ENCODE measurements at places on chromosomes 6 and 20. TPM values are rescaled to one million over a fixed set of nuclear protein-coding genes. Genes with fewer than 3 reads are reported as not detected.

DNA sequence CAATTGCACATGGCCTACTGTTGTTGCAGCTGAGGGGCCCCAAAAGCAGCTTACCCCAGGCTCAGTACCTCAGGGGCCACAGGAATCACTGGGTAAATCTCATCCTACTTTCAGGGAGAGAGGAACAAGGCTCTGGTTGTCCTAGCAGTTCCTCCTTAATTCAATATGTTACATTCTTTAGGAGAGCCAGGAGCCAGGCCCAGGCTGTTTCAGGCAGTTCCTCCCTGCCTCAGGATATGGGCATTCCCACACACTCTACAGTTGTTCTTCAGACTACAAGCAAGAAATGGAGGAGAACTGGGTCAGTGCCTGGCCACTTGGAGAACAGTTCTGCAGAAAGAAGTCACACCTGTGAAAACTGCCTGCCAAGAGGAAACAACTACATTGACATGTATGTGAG, 9.6 kb upstream of the BTN3A2 start:
- no peak overlapping the region for H3K27ac ChIP-seq
- H3K4me3 ChIP-seq: no peak overlapping the region
- no peak for DNase-seq
- no peaks in the 10 kb centered on the region for H3K27me3 ChIP-seq
- H3K36me3 ChIP-seq: no peaks in the 10 kb centered on the region
- H3K4me1 ChIP-seq: peaks cover 17% of the 10 kb centered on the region

- H3K36me3 ChIP-seq: peaks cover 3% of the 10 kb centered on the region
- DNase-seq: no peak
- peaks cover 9% of the 10 kb centered on the region for H3K4me1 ChIP-seq
- H3K27ac ChIP-seq: no peak overlapping the region
- H3K27me3 ChIP-seq: peaks cover 61% of the 10 kb centered on the region
These were observed 16.2 kb downstream of the FOXC1 start for GRCh38 chr6:1625794-1626435.

DNA sequence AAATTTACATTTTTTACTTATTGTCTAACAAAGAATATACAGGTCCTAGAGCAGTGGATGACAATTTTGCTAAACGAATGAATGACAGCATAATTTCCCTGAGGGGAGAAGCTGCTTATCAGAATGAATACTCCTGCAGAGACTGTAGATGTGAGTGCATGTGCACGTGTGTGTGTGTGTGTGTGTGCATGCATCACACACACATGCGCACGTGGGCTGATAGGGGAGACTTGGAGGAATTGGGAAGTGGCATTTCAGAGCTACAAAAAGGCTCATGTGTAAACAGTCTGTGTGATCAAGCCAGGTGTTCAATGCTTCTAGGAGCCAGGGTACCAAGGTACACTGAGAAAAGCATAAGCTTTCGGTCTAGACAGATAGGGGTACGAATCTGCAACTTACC, 93.5 kb upstream of the SASH1 start:
- H3K36me3 ChIP-seq: no peaks in the 10 kb centered on the region
- no peak overlapping the region for H3K27ac ChIP-seq
- H3K27me3 ChIP-seq: peaks cover 27% of the 10 kb centered on the region
- no peak overlapping the region for H3K4me3 ChIP-seq
- H3K4me1 ChIP-seq: no peaks in the 10 kb centered on the region
- no peak for DNase-seq

- no peak overlapping the region for H3K27ac ChIP-seq
- no peaks in the 10 kb centered on the region for H3K27me3 ChIP-seq
- DNase-seq: no peak
- H3K4me3 ChIP-seq: no peak overlapping the region
- no peaks in the 10 kb centered on the region for H3K4me1 ChIP-seq
- H3K36me3 ChIP-seq: no peaks in the 10 kb centered on the region
These were observed 23.9 kb upstream of the TINAG start for GRCh38 chr6:54284161-54284860.

DNA sequence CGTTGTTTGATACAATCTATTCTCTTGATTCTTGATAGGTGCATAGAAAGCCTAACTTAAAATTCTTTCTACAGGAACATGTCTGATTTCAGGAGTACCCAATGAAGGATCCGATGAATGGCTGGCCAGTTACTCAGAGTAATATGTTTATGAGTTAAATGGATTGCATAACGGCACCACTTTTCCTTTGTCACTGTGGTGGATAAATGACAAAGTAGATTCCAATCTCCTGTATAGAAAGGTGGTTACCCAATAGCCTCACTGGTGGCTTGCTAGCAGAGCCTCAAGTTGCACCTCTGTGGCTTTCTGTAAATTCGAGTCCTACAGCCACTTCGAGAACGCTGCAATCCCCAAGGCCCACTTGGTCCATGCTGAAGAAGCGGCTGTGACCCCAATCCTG, 28.4 kb downstream of the LHFPL5 start:
- no peaks in the 10 kb centered on the region for H3K4me1 ChIP-seq
- H3K4me3 ChIP-seq: no peak overlapping the region
- no peak for DNase-seq
- no peaks in the 10 kb centered on the region for H3K27me3 ChIP-seq
- H3K36me3 ChIP-seq: peaks cover 27% of the 10 kb centered on the region

DNA sequence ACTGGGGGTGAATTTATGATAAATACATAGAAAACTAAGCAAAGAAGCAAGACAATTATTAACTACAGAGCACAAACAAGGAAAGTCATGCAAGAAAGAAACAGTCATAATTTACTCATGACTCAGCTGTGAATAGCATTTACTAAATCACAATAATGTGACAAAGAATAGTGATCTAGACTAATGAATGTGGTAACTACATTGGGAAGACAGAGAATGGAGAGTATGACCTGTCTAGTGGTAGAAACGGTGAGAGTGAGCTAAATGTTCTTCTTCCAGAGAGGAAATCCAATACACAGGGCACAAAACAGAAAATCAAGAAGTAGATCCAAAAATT, 153.5 kb upstream of the DST start:
- peaks cover 4% of the 10 kb centered on the region for H3K27me3 ChIP-seq
- no peaks in the 10 kb centered on the region for H3K4me1 ChIP-seq
- no peak overlapping the region for H3K4me3 ChIP-seq

- DNase-seq: no peak
- H3K36me3 ChIP-seq: no peaks in the 10 kb centered on the region
These were observed 34.1 kb upstream of the LAMA4 start for GRCh38 chr6:112288475-112288874.

DNA sequence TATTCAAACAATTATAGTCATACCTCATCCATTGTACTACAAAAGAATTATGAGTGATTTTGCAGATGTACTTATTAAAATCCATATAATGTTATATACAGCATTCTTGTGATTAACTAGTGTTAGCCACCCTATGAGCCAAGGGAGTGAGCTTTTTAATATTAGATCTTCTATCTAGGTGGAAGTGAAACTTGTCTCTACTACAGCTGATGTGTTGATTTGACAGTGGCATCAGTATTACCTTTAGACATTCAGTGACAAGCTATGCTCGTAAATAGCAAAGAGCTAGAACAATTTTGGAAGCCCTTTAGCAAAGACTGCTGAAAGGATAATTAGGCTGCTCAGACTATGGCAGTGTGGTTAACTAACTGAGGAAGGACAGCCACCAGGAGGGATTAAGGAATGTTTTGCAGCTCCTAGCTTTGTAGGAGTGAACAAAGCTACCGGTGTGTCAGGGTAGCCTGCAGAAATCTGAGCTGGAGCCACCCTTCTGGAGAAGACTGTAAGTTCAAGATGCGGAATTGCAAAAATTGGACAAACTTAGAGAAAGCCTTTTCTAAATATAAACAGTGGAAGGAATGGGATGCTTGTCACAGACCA, 73.7 kb downstream of the AFG1L start:
- H3K36me3 ChIP-seq: no peaks in the 10 kb centered on the region
- H3K27ac ChIP-seq: no peak overlapping the region
- H3K27me3 ChIP-seq: no peaks in the 10 kb centered on the region
- no peak overlapping the region for H3K4me3 ChIP-seq
- peaks cover 1% of the 10 kb centered on the region for H3K4me1 ChIP-seq

DNA sequence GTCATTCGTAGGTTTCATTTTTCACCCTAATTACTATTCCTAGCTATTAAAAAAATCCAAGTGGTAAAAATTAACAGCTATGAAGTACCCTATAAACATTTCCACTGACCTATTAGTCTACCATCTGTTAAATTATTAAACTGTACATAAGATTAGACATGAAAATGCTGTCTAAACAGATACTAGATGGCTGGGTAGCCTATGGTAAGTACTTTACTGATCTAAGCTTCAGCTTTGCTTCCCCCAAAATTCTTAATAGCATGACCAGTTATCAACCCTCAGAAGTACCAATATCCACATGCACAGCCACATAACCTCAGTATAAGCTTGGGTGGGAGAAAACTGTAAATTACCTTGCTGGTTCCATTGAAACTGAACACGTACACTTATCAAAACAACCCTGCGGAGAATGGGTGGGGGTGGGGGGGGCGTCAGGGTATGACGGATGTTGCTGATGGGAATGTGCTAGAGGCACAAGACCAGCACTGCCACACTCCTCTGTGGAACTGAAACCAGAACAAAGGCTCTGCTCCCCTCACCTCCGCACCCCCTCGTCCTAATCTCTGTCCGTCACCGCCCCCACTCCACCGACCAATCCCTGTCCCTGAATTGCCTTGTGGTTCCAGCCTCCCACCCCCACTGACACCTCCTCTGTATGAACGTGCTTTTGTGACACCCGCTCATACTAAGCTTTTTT, 45.3 kb downstream of the B4GALT5 start:
- peak overlapping the region; percentile 89 for H3K27ac ChIP-seq
- H3K27me3 ChIP-seq: no peaks in the 10 kb centered on the region
- peak overlapping the region; percentile 7 for H3K4me3 ChIP-seq
- DNase-seq: peak; percentile 34

GRCh38 chr6:23559587-23560343, 566.2 kb upstream of the NRSN1 start:
- H3K27ac ChIP-seq: no peak overlapping the region
- no peaks in the 10 kb centered on the region for H3K36me3 ChIP-seq
- DNase-seq: no peak

DNA sequence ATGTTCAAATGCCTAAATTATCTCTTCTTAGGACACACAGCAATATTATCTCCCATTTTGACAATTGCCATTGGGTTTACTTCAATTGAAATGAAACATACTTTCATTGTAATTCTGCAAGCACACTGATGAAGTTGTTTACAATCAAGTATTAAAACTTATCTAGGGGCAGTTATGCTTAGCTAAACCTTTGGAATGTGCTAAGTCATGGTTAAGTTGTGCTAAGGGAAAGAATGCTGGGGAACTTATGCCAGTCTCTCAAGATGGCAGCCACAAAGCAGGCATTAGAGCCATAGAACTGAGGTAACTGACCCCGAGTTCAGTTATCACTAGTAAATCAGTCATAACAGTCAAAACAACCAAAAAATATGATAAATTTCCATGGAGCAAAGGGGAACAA, 59.1 kb upstream of the NT5E start:
- peaks cover 2% of the 10 kb centered on the region for H3K4me1 ChIP-seq
- no peak for DNase-seq
- no peak overlapping the region for H3K27ac ChIP-seq
- no peak overlapping the region for H3K4me3 ChIP-seq
- no peaks in the 10 kb centered on the region for H3K36me3 ChIP-seq

DNA sequence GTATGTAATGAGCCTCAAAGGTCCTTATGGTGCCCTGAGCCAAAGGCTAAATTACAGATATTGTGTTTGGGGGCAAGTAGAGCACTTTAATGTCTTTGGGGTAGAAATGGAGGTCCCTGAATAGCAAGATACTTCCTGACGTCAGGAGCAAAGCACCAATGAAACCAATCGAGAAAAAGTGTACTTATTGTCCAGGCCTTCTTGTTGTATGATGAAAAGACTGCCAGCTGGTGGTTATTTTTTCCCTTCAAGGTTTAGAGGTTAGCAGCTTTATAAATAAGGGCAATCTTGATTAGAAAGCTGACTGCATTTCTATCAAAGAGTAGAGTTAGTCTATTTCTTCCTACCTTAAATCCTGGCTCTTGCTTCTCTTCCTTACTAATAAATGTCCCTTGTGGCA, 76.1 kb upstream of the HSF2 start:
- peak overlapping the region; percentile 75 for H3K27ac ChIP-seq
- peaks cover 12% of the 10 kb centered on the region for H3K4me1 ChIP-seq
- DNase-seq: no peak

- H3K36me3 ChIP-seq: peaks cover 43% of the 10 kb centered on the region
- H3K27me3 ChIP-seq: no peaks in the 10 kb centered on the region
- DNase-seq: peak; percentile 90
- peak within 1 kb of the TSS; percentile 90 for H3K27ac ChIP-seq
These were observed at the start of gene HLA-F for GRCh38 chr6:29723262-29723665. HLA-F (plus strand) TSS chr6:29723434; CDS start chr6:29723464, 30 bp downstream.

DNA sequence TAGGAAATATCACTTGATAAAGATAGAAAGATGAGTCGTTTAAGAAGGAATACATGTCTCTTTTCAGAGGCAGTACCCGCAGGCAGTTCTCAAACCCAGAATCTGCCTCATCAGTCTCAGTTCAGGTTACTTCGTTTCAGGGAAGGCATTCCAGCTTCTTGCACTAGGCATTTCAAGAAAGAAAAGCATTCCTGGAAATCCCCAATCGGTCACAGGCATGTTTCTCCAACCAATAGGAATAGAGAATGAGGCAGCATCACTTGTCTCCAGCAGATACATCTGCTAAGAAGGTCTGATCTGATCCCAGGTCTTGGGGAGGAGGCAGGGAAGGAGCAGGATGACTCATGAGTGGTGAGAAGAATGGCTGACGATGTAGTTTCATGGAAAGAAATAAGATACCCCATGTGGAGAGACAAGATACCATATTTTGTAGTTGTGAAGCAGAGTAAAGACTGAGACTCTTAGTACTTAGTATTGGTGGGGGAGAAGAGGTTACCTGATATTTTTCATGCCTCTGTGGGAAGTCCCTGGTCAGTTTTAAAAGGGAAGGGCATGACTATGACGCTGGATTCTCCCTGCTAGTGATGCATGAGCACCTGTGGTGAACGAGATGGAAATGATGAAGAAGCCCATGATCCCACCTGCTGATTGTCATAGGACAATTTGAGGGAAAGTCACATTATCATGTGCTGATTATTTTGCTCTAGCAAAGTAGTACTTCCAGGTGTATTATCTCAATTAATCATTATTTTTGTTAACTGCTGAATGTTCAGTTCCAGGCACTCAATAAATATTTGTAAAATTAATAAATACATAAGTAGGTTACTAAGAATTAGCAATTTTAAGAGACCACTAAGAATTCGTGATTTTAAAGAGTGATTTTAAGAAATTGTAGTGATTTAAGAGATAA, 20.3 kb upstream of the HLA-DRB1 start:
- H3K27me3 ChIP-seq: peaks cover 4% of the 10 kb centered on the region
- H3K4me1 ChIP-seq: peaks cover 5% of the 10 kb centered on the region
- DNase-seq: peak; percentile 61
- H3K36me3 ChIP-seq: no peaks in the 10 kb centered on the region
- no peak overlapping the region for H3K4me3 ChIP-seq
- H3K27ac ChIP-seq: no peak overlapping the region

The ZSCAN9 gene
- 1.6 TPM for total RNA-seq

The KHDC1 gene
- total RNA-seq: 5.0 TPM

The EYS gene
- not detected for total RNA-seq

The CALHM5 gene
- total RNA-seq: not detected

The BEND6 gene
- total RNA-seq: not detected

All from activated CD4-positive, alpha-beta T cell treated with anti-CD3 and anti-CD28 coated beads, Interleukin-2, amount 10 ng/mL, durations not matched to agents 7 days and 5 days (primary cell).